ENCODE measurements at places on chromosomes 1 and 21.

DNA sequence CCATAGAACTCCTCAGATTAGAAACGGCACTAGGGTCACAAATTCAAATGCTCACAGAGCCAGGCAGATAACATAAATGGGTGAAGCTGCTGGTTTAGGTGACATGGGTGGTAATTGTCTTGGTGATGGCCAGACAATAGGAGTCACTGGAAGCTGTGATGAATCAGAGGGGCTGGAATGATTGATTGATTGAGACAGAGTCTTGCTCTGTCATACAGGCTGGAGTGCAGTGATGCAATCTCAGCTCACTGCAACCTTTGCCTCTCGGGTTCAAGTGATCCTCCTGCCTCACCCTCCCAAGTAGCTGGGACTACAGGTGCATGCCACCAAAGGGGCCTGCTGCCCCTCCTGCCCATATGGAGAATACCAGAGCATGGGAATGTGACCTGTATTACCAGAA is 63.0 kb downstream of the HIVEP3 start:
- ATAC-seq: no peak

- ATAC-seq: no peak
Measured at GRCh38 chr21:30168086-30168485, 1.5 kb upstream of the CLDN17 start.

GRCh38 chr1:201681375-201681774 is 142.4 kb downstream of the NAV1 start:
- ATAC-seq: no peak

DNA sequence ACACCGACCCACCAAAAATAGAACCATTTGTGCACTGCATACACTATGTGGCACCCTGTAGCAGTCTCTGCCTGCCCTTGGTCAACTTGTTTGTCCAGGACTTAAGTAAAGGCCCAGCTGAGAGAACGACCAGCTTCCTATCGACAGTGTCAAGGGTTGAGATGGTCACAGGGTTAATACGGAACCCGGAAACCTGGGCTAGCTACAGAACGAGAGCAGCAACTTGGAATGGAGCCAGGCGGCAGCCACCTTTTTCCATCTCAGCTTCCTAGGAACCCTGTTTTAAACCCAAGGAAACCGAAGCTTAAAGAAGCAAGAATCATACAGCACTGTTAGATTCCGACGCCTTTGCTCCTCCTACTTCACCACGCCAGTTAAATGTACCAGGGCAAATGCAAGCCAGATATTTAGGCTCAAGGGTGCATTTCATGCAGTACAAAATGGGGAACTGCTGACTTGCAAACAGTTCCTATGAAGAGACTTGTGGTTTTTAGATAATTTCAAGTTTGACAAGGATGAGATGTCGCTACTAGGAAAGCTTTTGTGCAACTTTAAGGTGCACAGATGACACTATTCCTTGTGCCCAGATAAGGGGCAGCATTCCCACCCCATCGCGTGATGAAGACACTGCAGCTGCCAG is 35.5 kb downstream of the SLC66A1 start:
- ATAC-seq: no peak

- ATAC-seq: no peak
Measured at GRCh38 chr1:93864175-93864574, 14.8 kb downstream of the DNTTIP2 start.

DNA sequence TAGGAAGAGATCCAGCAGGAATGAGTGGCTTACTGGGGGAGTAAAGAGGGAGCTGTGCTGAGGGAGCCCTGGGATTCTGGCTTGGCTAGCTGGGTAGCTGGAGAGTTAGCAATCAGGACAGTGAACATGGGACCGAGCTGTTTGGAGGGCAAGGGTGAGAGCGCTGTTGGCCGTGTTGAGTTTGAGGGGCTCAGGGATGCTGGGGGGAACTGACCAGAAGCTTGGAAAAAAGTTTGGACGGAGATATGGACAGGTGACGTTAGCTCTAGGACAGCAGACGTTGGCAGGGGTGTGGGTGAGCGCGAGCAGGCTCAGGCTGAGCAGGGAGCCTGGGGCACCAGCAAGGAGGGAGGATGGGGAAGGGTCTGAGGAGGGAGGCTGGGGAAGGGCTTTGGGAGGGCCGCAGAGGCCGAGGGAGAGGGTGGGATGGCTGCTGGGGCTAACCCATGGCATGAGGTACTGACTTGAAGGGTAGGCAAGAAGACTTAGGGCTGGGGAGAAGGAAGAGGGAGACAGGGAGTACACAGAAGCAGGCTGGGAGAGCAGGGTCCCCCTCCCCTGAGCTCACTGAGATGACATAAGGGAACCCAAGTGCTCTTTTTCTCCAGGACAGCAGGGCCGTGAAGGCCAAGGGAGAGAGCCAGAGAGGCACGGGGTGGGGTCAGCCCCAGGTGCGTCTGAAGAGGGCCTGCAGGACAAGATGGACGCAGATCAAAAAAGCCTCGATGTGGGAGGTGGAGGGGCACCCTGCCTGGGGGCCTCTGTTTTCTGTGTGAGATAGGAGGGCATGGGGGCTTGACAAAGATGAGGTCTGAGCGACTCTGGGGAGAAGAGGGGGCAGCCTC is 8.2 kb downstream of the SH2D2A start:
- ATAC-seq: no peak

DNA sequence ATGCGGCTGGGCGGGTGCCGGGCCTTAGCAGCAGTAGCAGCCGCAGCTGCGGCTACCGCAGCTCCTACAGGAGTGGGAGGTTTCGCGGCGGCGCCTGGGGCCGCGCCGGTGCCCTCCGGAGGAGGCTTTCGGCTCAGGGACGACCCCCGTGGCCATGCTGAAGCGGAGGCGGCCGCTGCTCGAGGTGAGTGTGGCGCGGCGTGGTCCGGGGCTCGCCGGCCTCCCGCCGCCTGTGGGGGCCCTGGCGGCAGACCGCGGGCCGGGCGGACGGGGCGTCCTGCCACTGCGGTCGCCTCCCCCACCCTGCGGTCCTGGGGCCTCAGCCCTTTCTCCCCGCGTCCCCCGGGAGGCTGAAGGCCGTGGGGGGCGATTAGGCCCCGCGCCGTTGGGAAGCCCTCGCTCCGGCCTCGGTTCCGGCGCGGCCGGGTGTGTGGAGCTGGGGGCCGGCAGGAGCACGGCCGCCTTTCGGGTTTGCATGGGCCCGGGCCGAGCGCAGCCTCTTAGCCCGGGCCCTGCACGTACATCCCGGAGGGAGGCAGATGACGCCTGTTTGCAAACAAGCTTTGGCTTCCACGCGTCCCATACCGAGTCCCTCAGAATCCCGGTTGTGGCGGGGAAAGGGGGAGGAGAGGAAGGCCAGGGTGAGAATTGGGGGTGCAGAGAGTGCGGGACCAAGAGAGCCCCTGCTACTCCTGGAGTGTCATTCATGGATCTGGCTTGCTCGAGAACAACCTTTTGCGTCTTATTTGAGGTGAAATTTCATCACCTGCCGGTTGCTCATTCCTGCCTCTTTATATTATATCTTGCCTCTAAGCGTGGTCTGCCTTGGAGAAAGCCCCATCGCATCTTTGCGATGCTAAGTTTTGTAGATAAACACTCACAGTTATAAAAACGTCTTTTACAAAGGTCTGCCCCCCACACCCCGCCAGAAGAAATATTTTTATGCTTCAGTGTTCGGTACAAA is 613 bp downstream of the ZFYVE9 start:
- ATAC-seq: peak; percentile 23

GRCh38 chr1:13921190-13921589 is 221.2 kb downstream of the PRDM2 start:
- no peak for ATAC-seq

- ATAC-seq: no peak
Measured at GRCh38 chr1:54380290-54380882, 25.8 kb downstream of the SSBP3 start.

DNA sequence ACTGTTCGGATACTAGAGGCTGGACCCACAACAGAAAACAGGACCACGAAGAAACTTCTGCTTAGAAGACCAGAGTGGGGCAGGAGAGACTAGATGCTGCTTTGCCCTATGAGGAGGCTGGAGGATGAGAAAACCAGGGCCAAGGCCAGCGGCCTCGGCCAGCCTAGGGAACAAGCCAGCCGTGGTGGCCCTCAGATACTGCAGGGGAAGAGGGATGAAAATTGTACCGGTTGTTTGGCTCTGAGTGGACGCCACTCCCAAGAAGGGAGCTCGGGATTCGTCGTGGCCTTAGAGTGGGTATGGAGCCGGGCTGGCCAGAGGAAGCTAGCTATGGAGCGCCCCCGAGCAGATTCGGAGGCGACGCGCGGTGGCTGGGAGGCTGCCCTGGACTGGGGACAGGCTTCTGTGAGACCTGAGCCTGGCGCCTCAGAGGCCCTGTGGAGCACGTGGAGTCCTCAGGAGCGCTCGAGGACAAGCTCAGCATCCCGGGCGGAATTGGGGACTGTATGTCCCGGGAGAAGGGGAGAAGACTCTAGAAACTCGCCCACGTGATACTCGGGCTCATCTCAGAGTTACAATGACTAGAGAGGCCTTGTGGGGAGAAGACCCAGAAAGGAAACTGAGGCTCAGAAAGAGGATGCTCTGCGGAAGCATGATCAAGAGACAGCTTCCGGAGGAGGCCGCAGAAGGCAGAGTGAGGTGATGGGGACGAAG is 2.8 kb downstream of the PRRX1 start:
- ATAC-seq: no peak

DNA sequence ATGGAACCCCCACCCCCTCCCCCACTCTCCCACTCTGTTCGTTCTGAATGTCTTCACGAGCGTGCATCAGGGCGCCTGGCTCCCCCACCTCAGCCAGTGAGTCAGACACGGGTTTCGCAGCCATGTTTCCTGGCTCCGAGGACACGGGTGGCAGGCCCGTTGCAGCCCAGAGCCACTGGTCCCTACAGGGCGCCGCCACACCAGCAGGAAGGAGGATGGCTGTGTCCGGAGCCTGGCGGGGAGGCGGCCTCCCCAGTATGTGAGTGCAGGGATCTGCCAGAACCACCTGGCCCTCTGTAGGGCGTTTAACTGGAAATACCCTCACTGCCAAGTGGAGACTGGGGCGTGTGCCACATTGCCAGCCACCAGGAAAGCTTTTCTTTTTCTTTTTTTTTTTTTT is 18.5 kb downstream of the CSTB start:
- no peak for ATAC-seq

DNA sequence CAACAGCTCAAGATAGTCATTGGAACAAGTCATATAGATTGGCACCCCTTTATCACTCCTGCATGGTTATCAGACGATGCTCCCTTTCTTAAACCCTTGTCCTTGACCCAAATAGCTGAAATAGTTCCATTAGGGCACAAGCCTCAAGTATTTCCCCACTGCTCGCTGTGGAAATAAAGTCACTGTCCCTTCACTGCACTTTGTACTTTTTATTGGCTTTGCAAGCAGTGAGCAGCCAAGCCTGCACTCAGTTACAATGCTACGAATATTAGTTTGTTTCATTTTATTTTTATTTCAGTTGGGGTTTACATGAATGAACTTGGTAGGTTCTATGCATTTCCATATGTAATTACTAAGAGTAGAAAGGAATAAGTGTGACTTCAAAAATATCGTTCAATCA is 1176.4 kb downstream of the BRINP3 start:
- ATAC-seq: no peak

DNA sequence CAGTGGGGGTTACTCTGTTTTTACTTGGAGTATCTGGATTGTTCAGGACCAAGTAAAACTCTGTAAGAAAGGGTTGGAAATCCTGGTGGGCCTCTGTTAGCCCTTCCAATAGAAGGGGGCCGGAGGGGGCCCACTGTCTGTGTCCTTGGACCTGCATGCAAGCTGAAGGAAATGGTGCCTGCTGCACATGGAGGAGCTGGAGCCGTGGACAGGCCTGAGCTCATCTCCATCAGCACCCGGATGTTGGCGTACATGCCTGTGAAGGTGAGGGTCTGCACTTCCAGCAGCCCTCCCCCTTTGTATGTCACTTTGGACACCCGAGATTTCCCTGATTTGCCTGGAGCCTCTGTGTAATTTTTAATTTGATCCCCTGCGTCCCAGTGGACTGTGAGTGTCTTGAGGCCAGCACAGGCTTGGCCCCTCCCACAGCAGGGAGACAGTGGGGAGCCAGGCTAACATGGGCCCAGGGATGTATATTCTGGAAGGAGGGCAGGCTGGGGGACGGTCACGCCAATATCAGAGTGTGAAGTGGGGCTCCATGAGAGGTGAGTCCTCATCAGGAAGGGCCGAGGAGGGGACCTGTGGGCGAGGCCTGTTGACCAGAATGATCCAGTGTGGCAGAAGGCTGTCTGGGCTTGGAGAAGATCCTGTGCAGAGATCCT is 16.8 kb downstream of the GALNT2 start:
- no peak for ATAC-seq

- peak; percentile 50 for ATAC-seq
Measured at GRCh38 chr1:168504064-168504837, 39.5 kb downstream of the XCL2 start.

- no peak for ATAC-seq
Measured at GRCh38 chr1:211705467-211706091, 30.2 kb upstream of the NEK2 start.

DNA sequence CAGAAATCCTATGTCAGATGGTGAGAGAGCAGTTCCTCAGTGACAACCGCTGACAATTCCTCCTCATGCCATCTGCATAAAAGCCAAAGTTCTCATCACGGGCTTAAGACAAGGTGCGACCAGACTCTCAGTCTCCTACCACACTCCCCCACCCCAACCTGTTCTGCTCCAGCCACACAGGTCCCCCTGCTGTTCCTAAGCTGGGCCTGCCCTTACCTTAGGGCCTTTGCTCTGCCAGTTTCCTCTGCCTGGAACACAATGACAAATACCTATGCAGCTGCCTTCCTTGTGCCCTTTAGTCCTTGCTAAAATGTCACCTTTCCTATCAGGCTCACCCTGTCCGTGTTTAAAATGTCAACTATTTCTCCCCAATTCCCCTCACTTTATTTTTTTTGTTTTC is 382.2 kb downstream of the NTNG1 start:
- no peak for ATAC-seq

DNA sequence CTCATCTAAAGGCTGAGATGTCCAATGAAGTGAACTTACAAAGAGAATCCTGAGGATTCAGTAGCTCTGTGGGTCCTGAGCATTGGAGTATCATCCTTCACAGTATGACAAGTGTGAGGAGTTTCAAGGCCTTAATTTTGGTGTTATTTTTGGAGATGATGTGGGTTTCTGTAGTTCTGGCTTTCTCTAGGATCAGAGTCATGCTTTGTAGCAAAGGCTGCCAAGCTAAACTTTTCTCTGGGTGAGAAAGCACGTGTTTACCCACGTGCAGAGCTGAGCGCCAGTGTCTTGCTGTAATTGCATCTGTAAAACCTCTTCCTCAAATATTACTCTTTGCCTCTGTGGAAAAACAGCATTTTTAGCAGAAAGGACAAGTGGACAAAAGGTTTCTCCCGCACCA is 387.8 kb upstream of the LYPLAL1 start:
- no peak for ATAC-seq

DNA sequence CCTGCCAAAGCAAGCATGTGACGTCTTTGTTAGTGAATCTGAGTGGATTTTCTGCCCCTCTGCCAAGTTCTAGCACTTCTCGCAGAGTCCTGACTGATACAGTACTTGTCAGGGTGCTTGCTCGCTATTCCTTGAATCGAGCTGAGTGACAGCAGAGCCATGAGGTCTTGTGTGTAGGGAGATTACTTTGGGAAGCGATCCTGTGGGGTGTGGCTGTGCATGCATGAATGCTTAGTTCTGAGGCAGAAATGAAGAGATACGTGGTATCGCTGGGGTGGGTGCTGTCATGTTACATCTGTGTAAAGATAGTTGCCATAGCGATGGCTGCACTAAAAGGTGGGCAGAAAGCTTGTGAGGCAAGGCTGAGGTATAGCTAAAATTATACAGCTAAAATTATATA is 19.3 kb upstream of the DNAJC28 start:
- no peak for ATAC-seq
